ENCODE measurements at places on chromosomes 6 and 20.

- DNase-seq = no peak
Measured at GRCh38 chr20:17878069-17878911, 90.3 kb downstream of the SNX5 start.

- DNase-seq = no peak
Measured at GRCh38 chr6:129699659-129700058, 10.3 kb downstream of the ARHGAP18 start.

DNA sequence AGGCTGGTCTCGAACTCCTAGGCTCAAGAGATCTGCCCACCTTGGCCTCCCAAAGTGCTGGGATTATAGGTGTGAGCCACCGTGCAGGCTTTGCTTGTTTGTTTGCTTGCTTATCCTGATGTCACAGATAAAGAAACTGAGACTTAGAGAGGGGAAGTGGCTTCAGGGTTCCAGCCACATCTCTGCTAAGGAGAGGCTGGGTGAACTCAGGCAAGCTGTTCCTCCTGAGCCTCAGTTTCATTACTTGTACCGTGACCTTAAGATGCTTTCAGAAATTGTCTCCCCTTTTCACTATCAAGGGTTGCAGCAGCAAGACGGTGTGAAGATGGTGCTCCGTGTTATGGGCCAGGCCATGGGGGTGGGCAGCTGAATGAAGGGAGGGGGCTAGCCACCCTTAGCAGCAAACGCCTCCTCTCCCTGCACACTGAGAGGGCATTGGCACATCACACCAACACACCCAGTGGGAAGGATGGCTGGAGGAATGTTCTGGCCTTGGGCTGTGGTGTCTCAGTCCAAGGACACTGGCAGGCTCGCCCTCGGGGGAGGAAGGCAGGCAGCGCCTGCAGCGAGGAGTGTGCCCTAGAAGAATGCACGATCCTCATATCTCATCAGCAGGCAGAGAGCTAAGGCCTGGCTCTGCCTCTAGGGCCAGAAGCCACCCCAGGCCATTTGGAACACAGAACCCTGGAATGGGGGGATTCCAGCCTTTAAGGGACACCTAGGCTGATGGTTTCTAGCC, 48.2 kb upstream of the TLDC2 start:
- DNase-seq = no peak

DNA sequence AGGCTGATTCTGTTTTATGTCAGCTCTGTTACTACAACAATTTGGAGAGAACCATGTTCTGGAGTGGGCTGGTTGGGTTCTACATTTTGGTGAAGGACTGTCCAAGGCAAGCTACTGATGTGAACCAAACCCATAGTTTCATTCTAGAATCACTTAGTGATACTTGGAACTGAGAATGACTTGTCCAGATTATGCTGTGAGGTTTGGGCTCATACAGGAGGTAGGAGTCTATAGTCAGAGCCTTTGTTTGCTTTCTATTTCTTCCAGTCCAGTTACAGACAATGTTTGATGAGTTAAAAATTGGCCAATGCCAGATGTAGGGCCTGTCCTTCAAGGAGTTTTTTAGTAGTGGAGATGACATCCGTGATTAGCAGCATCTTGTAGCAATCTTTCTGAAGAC, 97.9 kb downstream of the LRRC1 start:
- no peak for DNase-seq

- DNase-seq = no peak
Measured at GRCh38 chr6:78693835-78694234, 173.5 kb upstream of the IRAK1BP1 start.

GRCh38 chr6:21201637-21202350, 391.8 kb upstream of the SOX4 start:
- DNase-seq = no peak

DNA sequence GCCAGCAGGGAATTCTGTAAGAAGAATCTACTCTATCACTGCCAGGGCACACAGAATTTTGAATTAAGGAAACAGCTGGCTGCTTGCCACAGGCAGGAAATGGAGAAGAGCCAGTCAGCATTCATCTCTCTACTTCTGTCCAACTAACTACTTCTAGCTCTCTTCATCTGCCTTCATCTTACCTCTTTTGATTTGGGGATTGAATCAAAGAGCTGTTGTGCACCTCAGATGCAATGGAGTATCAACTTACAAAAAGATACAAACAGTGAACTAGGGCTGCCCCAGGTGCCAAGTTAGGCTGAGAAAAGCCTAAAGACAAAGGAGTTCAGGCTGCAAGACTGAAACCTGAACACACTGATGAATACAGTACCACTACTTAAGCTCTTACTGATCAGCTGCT, 82.0 kb downstream of the PTPRK start:
- DNase-seq = no peak

DNA sequence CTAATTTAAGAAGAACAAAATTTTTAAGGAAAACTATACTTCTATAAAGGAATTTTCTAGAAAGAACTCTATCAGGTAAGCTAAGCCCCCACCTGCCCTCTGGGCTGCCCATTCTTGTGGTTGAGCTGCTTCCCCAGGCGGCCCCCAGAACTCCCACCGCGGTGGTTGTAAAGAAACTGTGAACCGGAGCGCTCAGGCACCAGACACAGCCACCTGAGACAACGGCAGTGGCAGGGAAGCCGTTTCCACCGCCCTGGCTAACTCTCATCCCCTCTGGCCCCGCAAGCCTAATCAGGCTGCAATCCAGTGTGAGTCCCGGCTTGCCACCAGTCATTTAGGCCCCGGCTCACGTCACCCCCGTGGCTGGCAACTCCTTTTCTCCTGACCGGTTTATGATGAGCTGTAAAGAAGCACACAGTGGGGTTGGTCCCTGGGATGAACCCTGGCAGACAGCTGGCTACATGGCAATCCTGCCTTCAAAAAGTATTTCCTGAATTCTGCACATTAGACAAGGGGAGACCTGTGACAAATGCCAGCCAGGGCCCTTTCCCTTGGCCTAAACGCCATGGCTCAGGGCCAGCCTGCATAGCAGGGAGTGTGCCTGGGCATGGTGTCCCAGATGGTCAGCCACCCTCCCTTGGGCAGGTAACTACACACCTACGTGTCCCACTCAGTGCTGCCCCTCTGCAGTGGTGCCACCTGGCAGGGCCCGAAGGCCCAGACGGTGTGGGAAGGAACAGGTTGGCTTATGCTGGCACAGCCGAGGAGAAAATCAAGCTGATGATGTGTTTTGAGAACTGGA, 63.8 kb upstream of the GPR31 start:
- DNase-seq = no peak

DNA sequence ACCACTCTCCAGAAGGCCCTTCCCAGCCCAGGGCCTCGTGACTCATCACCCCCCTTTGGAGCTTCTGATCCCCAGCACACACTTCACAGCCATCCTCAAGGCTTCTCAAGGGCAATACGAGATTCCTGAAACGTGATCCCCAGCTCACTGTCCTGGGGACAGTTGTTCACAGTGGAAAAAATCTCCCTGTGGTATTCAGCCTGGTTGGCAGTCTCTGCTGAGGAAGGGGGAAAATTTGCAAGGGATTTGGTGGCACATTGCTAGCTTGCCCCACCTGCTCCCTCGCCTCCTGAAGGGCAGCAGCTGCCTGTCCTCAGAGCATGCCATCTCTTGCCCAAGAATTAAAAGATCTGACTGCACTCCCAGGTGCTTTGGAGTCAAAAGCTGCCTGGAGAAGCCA, 20.7 kb upstream of the PKHD1 start:
- no peak for DNase-seq

DNA sequence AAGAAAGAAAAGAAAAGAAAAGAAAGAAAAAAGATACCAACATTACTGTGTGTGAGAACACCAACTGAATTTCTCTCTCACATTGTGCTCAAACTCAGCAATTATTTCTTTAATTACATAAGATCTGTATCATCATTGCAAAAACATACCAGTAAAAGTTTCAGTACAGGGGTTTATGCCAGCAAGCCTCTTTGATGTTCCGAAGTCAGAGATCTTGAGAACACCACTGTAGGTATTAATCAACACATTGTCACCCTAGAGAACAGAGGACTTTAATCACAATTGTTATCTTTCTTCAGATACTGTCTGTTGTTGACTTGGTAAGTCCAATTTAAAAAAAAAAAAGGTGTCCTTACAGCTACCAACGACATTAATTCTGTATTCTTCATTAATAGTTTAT, 60.9 kb upstream of the MAP7 start:
- DNase-seq = no peak

- DNase-seq = no peak
Measured at GRCh38 chr6:160042014-160042773, 73.3 kb downstream of the IGF2R start.

DNA sequence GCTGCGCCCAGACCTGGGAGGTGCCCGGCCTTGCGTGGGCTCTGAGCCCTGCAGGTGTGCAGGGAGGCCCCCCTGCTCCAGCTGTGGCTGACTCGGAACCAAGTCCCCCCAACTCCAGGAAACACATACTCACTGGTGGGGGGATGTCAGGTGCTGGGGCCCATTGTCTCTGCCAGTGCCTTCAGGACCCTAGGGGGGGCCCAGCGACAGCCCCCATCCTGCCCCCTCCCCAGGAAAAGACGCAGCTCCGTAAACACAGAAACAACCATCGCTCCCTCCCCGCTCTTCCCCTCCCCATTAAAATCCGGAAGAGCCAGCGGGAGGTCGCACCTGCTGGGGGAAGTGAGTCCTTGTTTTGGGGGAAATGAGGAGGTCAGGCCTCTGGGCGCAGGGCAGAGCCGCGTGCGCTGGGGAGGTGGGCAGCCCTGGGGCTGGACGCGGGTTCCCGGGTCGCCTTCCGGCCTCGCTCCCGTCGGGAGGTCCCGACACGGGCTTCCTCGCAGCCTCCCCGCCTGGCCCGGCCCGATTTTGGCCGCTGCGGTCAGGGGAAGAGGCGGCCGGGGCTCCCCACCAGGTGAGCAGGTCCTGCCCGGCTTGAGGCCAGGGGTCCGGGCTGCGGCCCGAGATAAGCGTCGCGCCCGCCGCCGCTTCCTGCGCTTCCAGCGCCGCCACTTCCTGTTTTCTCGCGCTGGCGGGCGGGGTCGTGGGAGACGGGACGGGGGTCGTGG, 6.2 kb downstream of the C20orf204 start:
- DNase-seq = no peak

DNA sequence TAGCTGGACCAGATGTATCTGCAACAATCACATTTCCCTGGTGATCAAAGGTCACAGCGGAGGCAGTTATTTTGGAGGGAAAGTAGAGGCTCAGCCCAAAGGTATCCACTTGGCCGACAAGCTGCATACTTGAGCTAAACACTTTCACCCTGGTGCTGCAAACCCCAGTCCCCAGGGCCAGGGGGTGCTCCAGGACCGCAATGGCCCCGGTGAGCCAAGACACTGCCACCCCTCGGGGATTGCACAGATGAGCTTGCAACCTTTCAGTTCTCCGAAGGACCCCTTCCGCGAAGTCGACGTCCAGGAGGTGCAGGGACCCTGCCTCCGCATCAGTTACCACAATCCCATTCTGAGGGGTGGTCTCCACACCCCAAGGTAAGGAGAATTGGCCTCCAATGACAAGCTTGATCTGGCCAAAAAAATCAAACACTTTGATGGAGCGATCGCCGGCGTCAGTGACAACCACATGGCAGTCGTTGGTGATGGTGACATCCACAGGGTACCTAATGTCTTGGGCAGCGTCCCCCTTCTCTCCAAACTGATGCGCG, 823 bp downstream of the NHLRC1 start:
- DNase-seq = no peak

DNA sequence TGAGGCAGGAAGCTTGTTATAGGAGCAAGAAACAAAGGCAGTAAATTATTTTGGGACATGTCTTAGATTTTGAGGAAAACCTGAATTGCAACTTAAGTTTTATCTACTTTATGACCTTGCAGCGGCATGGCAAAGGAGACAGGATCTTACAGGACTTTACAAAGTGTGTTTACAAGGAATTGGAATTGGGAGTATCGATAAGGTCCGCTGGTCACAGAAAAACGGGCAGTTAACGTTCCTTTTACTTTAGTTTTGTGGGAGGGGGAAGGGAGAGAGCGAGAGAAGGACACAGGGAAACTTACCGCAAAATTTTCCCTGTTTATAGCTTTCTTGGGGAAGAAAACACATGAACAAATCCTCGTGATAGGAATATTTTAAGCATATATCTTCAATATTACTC, 1607.2 kb downstream of the GRIK2 start:
- DNase-seq = no peak

DNA sequence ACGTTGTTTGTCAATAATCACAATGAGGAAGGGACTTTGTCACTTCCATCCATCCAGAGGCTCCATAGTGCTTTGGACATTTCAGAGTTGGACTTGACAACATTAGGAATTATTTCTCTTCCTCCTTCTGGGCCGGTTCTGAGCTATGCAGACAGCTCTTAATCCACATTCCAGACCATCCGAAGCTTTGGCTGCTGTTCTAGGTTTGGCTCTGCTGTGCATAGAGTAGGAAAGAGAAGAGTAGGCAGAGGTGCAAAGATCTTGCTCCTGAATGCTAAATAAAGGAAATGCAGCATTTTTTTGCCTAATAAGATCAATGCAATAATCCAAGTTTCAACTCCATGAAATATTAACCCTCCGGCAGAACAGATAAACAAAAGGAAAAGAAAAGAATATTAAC, 251.8 kb upstream of the PRND start:
- no peak for DNase-seq

GRCh38 chr20:32537657-32538525, 47.2 kb downstream of the NOL4L start:
- no peak for DNase-seq

DNA sequence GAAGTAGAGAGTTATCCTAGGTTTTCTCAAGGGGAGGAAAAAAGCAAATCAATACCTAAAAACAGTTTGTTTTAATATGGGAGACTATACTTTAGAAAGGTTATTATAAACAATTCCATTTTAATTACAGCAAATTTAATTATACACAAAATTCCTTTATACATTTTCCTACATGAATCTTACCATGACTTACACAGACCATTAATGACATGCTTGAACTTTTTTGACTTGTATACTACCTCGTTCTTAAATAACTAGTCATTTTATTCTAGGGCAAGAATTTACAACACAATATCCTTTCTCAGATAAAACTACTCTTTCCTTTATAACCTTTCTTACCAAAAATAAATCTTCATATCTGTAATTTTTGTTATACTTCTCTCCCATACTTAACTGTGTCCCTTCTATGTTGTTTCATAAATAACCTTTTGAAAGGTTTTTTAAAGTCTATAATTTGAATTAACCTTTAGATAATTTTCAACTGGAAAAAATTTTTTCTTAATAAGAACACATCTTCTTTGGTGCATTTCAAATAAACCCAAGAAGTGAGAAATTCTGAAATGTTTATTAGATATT, 729.4 kb downstream of the TENT5A start:
- no peak for DNase-seq

DNA sequence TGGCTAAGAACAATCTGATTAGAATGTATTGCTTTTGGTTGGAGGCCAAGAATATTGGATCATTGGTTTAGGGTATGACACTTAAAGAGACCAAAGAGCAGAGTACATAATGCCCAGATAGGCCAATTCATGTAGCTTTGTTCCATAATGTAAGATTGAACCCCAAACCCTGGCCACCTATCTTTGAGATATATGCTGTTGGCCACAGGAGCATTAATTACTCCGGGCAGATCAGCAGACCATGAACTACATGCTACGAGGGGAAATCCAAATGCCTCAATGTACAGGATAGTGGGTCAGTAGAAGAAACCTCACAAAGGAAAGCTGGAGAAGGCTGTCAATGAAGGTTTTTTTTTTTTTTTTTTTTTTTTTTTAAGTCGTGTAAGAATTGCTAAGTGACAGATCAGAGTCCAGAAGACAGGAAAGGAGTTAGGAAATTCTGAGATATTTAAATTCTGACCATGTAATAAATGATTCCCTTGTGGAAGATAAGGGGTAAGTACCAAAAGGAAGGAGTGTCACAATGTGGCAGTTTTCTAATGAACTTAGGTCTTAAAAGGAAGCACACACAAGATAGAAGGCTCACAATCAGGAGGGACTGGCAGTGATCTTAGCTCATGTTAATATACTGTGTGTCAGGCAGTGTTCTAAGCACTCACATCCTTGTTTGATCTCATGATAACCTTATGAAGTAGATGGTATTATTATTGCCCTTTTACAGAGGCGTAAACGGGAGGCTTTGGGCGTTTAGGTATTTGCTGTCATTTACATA, 61.4 kb downstream of the CARMIL1 start:
- no peak for DNase-seq

Data from smooth muscle cell of the brain vasculature (primary cell).